ENCODE measurements at places on chromosomes 11 and 22. TPM values are rescaled to one million over a fixed set of nuclear protein-coding genes. Genes with fewer than 3 reads are reported as not detected.

The PIK3IP1 gene
- total RNA-seq = 88.4 TPM

The FRMD8 gene
- total RNA-seq = 22.5 TPM

The FXYD2 gene
- 0.42 TPM for total RNA-seq

The ABCG4 gene
- total RNA-seq = 1.0 TPM

The NLRP6 gene
- 0.73 TPM for total RNA-seq

- no peak overlapping the region for H3K27ac ChIP-seq
- no peaks in the 10 kb centered on the region for H3K36me3 ChIP-seq
- H3K4me3 ChIP-seq = no peak overlapping the region
- no peaks in the 10 kb centered on the region for H3K27me3 ChIP-seq
Observed at GRCh38 chr22:37409031-37409430, 18.2 kb downstream of the ELFN2 start.

GRCh38 chr11:68845351-68846002, 3.8 kb upstream of the CPT1A start:
- no peak for DNase-seq
- H3K36me3 ChIP-seq = no peaks in the 10 kb centered on the region
- no peak overlapping the region for H3K4me3 ChIP-seq
- peaks cover 31% of the 10 kb centered on the region for H3K4me1 ChIP-seq
- no peaks in the 10 kb centered on the region for H3K27me3 ChIP-seq

GRCh38 chr11:77072851-77073327, 6.1 kb downstream of the CAPN5 start:
- H3K36me3 ChIP-seq = no peaks in the 10 kb centered on the region
- H3K27ac ChIP-seq = peak overlapping the region; percentile 56
- no peak overlapping the region for H3K4me3 ChIP-seq
- DNase-seq = no peak

- no peaks in the 10 kb centered on the region for H3K27me3 ChIP-seq
- no peaks in the 10 kb centered on the region for H3K4me1 ChIP-seq
- no peak overlapping the region for H3K27ac ChIP-seq
- H3K36me3 ChIP-seq = no peaks in the 10 kb centered on the region
- H3K4me3 ChIP-seq = no peak overlapping the region
- DNase-seq = no peak
Observed at GRCh38 chr11:57386178-57386940, 4.1 kb downstream of the PRG2 start.

- no peak overlapping the region for H3K4me3 ChIP-seq
- H3K27me3 ChIP-seq = no peaks in the 10 kb centered on the region
- DNase-seq = no peak
- H3K27ac ChIP-seq = no peak overlapping the region
Observed at GRCh38 chr22:20648306-20648903, 125.5 kb upstream of the SERPIND1 start.

GRCh38 chr11:57468276-57468675, 7.9 kb downstream of the RTN4RL2 start:
- no peak overlapping the region for H3K4me3 ChIP-seq
- H3K4me1 ChIP-seq = no peaks in the 10 kb centered on the region
- no peaks in the 10 kb centered on the region for H3K27me3 ChIP-seq
- H3K27ac ChIP-seq = no peak overlapping the region
- DNase-seq = no peak
- H3K36me3 ChIP-seq = peaks cover 5% of the 10 kb centered on the region

DNA sequence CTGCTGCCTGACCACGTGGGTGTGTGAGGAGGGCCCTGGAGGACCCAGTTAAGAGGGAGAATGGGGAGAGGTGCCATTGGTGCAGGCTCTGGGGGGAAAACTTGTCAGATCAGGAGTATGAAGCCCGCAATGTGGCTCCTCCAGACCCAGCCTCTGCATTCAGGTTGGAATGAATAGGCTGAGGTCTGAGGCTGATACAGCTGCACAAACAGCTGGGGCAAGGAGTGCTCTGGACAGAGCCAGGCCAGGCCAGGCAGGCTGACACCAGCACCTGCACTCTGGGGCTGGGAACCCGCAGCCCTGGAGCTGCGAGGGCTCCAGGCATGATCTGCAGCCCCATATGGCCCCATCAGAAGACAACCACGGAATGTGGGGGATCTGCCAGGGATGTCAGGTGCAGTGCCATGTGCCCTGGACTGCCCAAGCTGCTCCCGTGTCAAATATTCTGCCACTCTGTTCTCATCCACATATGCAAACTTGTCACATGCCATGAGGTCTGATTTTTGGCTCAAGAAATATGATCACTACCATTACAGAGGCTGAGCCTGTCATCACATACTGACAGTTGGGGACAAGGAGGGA, 27.2 kb upstream of the KCNJ11 start:
- no peaks in the 10 kb centered on the region for H3K27me3 ChIP-seq
- H3K27ac ChIP-seq = no peak overlapping the region
- peaks cover 16% of the 10 kb centered on the region for H3K4me1 ChIP-seq
- no peak overlapping the region for H3K4me3 ChIP-seq
- no peak for DNase-seq
- no peaks in the 10 kb centered on the region for H3K36me3 ChIP-seq

- H3K27me3 ChIP-seq = no peaks in the 10 kb centered on the region
- no peaks in the 10 kb centered on the region for H3K4me1 ChIP-seq
- H3K27ac ChIP-seq = no peak overlapping the region
- H3K4me3 ChIP-seq = no peak overlapping the region
- no peaks in the 10 kb centered on the region for H3K36me3 ChIP-seq
- no peak for DNase-seq
Observed at GRCh38 chr22:49499433-49500075, 328.1 kb downstream of the BRD1 start.

GRCh38 chr11:120835601-120836228, 188.2 kb upstream of the TBCEL start:
- H3K36me3 ChIP-seq = no peaks in the 10 kb centered on the region
- H3K27me3 ChIP-seq = no peaks in the 10 kb centered on the region
- no peak for DNase-seq
- no peak overlapping the region for H3K4me3 ChIP-seq

- no peak for DNase-seq
- no peaks in the 10 kb centered on the region for H3K27me3 ChIP-seq
- H3K4me1 ChIP-seq = peaks cover 7% of the 10 kb centered on the region
- no peak overlapping the region for H3K27ac ChIP-seq
- H3K36me3 ChIP-seq = no peaks in the 10 kb centered on the region
Observed at GRCh38 chr11:2092464-2092910, 46.7 kb downstream of the IGF2 start.

DNA sequence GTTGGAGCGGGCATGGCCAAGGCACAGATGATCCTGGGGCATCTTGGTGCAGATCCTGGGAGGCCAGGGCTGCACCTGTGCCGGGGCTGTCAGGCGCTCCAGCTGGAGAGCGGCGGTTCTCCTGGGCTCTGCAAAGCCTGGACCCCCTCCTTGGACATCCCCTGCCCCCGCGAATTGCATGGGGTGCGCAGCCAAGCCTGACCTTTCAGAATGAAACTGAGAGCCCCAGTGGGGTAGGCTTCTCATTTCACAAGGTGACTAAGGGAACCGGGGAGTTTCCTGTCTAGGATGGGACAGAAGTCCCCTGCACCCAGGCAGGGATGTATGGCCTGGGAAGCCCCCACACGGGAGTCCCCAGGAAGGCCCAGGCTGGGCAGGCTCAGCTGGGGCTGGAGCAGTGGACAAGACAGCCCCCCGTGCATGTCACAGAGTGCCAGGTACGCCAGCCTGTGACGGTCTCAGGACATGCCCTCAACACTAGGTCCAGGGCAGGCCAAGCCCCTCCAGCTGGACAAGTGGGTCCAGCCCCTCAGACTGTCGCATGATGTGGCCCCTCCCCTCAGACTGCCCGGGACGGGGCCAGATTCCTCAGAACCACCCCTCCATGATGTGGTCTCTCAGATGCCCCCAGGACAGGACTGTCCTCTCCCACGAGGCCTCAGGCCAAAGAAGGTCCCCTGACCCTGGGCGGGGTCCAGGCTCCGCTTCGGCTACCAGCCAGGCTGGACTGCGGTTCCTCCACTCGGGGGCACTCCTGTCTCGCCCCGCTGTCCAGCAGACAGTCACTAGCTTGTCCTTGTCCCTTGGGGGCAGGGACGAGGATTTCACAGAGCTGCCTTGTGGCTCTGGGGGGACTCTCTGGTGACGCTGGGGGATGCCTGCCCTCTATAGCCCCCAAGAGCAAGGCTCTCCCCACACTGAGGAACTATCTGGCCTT, 2.3 kb downstream of the LSP1 start:
- peaks cover 4% of the 10 kb centered on the region for H3K4me1 ChIP-seq
- H3K36me3 ChIP-seq = no peaks in the 10 kb centered on the region
- no peaks in the 10 kb centered on the region for H3K27me3 ChIP-seq
- no peak for DNase-seq

DNA sequence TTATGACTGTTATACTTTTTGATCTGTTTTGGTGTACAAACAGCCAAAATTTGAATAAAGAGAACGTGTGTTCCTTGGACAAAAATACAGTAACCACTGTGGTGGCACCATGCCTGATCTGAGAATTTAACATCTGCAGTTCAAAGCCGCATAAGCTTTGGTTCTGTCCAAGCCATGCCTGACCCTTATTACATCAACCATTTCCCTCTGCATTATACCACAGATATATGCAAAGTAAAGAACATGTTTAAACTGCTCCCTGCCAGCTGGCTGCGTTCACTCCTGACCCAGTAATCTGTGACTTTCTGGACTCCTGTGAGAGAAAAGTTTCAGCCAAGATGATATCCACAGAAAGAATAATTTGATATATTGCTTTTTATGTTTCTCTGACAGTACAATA, 890.5 kb upstream of the ANO3 start:
- H3K4me1 ChIP-seq = no peaks in the 10 kb centered on the region
- no peaks in the 10 kb centered on the region for H3K36me3 ChIP-seq
- H3K4me3 ChIP-seq = no peak overlapping the region
- H3K27ac ChIP-seq = no peak overlapping the region
- no peak for DNase-seq

- no peak overlapping the region for H3K4me3 ChIP-seq
- H3K27ac ChIP-seq = no peak overlapping the region
- no peak for DNase-seq
- no peaks in the 10 kb centered on the region for H3K36me3 ChIP-seq
Observed at GRCh38 chr11:2259466-2259830, 10.9 kb downstream of the ASCL2 start.

GRCh38 chr11:44752713-44753112, 26.0 kb downstream of the TSPAN18 start:
- DNase-seq = no peak
- H3K4me3 ChIP-seq = no peak overlapping the region
- H3K36me3 ChIP-seq = no peaks in the 10 kb centered on the region
- peaks cover 32% of the 10 kb centered on the region for H3K4me1 ChIP-seq

Measured in thyroid gland (tissue), 4 donors.